ENCODE measurements at places on chromosomes 16 and 17. TPM values are rescaled to one million over a fixed set of nuclear protein-coding genes. Genes with fewer than 3 reads are reported as not detected.

Gene CLDN7
- polyA plus RNA-seq, result 337 TPM

DNA sequence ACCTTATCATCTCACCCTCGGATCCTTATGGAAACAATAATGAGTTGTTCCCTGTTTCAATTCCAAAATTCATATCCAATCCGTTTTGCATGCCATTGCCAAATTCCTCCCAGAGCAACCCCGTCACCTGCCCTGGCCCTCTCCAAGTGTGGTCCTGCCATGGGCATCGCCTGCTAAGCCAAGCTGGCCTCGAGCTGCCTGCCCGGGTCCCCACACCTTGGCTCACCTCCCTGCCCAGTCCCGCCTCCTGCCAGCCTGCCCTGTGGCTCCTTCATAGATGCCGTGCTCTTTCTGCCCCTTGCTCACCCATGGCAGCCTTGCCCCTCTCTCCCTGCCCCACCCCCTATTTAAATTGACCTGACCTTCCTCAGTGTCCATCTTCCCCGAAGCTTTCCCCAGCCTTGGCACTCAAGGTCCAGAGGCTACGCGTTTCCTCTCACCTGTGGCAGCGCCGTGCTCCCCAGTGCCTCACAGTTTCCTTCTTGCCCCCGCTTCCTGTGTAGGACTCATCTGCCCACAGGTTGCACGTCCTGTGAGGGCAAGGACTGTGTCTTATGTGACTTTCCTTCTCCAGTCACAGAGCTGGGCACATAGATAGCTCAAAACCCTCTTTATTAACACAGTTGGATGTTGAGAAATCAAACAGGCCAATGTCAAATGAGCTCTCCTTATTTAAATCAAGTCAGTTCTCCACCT is 12.7 kb downstream of the MAPT start:
- DNase-seq, result no peak

DNA sequence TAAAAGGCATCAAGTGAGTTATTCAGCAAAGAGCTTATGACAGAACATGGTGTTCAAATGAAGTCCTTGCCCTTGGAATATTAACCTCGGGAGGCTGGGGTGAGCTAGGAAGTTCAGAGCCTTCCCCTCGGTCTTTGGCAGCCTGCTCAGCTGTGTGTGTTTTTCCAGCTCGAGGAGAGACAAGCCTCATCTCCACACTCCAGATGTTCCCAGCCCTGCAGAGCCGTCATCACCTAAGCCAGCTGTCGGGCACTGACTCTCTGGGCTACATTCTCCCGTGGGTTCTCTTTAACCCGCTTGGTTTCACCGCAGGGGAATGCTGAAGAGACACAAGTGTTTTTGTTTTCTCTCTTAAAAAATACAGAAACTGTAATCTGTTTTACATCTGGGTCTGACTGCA is 47.1 kb downstream of the IRX3 start:
- DNase-seq, result no peak

DNA sequence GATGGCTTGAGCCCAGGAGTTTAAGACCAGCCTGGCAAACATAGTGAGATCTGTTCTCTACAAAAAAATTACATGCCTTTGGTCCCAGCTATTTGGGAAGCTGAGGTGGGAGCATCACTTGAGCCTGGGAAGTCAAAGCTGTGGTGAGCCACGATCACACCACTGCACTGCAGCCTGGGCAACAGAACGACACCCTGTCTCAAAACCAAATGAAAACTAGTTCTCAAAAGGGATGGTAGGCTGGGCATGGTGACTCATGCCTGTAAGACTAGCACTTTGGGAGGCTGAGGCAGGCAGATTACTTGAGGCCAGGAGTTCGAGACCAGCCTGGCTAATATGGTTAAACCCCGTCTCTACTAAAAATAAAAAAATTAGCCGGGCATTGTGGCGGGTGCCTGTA is 31.1 kb downstream of the PPM1D start:
- DNase-seq, result no peak

- peak; percentile 74 for DNase-seq
Observed at GRCh38 chr16:68873635-68874471, 30.5 kb downstream of the TANGO6 start.

- no peak for DNase-seq
Observed at GRCh38 chr17:6471531-6472465, 27.5 kb downstream of the PIMREG start.

DNA sequence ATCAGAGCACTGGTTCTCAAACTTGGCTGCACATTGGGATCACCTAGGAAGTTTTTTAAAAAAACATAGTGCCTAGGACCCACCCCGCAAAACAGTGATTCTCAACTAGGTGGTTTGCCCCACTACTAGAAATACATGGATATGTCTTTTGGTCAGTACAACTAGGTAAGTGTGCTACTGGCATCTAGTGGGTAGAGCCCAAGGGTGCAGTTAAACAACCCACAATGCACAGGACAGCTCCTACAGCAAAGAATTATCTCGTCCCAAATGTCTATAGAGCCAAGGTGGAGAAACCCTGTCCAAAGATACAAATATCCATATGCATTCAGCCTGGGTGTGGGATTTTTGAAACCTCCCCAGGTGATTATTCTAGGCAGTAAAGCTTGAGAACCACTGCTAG is 11.8 kb upstream of the ZNF19 start:
- DNase-seq, result no peak

DNA sequence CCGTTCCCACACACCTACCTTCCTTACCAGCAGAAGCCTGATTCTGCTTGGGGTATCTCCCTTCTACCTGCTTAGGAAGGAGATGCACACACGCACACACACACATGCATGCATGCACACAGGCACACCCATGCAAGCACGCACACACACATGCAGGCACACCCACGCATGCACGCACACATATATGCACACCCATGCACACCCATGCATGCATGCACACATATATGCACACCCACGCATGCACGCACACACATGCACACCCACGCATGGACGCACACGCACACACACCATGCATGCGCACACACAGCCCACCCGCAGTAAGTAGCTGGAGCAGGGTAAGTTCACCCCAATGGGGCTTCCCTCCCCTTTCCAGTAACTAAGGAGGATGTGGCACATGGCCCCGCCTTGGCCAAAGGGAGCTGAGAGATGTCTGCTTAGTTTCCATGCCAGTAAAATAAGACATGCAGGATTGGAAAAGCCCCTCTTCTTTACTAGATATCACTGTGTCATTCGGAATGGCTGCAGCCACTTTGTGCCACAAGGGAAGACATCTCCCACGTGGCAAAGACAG is 33.7 kb downstream of the ADCY9 start:
- no peak for DNase-seq

DNA sequence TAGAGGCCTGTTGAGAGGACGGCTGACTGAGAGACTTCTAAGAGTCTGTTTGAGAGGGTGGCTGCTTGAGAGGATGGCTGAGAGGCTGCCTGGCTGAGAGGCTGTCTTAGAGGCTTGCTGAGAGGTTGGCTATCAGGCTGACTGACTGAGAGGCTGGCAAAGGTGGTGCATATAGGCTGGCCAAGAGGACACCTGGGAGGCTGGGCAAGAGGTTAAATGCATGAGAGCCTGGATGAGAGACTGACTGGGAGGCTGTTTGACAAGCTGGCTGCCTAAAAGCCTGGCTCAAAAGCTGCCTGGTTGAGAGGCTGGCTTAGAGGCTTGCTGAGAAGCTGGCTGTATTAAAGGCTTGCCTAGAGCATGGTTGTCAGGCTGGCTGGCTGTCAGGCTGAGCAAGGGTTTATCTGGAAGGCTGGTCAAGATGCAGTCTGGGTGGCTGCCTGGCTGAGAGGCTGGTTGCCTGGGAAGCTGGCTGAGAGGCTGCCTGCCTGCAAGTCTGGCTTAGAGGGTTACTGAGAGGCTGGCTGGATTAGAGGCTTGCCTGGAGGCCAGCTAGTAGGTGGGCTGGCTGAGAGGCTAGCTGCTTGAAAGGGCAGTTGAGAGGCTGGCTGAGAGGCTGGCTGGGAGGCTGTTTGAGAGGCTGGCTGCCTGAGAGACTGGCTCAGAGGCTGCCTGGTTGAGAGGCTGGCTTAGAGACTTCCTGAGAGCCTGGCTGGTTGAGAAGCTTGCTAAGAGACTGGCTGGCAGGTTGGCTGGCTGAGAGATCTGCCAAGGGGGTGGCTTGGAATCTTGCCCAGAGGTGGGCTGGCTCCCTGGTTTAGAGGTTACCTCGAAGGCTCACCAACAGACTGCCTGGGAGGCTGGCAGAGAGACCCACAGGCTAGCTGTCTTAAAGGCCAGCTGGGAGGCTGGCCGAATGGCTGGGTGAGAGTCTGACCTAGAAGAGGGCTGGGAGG is 38.3 kb upstream of the ACSM2B start:
- DNase-seq, result no peak

- peak; percentile 37 for DNase-seq
Observed at GRCh38 chr17:72846399-72846798, 246.1 kb downstream of the SLC39A11 start.

DNA sequence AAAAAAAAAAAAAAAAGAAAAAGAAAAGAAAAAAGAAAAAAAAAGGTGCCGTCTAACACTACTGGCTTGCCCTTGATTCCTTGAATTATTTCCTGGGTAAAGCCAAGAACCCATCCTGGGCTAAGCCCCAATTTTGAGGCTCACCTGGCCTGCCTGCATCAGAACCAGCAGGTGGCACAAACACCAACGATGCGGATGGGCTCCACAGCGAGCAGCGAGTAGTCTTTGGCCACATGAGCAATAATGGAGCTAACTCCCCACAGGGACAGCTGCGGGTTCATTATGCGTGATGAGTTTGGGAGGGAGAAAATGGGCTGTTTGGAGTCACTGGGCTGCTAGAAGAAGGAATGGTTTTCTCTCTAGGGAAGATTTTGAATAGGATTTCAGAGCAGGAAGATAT is 91.1 kb downstream of the ASIC2 start:
- DNase-seq, result no peak

GRCh38 chr16:84484579-84485254 is 19.7 kb downstream of the MEAK7 start:
- peak; percentile 62 for DNase-seq

Data from small intestine (tissue), 16 donors.